ENCODE measurements at places on chromosomes 2 and 18.

DNA sequence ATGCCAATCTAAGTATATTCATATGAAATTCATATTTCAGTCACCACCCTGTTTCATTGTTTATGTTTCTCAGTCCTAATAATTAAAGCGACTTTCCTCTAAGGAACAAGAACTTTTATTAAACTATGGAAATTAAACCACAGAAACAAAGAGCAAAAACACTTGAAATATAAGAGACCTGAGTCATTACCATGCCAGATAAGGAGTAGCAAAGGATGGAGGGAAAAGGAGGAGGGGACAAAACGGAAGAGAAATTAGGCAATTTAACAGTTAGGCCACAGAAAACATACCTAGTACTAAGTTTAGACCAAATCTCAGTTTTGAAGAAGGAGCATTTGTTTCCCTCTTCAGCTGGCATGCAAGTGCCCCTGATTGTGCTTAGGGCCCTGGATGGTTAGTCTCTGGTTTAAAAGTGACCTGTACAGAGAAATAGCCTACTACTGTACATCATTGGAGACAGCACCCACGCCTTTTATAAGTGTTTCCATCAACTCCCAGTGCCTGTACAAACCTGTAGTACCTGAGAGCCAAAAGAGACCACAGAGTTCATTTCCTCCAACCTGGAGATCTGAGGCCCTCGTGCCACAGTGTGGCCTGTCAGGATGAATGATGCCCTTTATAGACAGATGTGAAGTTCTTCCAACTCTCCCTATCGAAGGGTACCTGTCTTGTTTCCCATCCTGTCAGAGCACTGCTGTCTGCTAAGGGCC lies 74.5 kb downstream of the SPATS2L start:
- DNase-seq, result no peak

- no peak for DNase-seq
Observed at GRCh38 chr2:102585847-102586404, 33.4 kb upstream of the SLC9A2 start.

- DNase-seq, result no peak
Observed at GRCh38 chr2:191846515-191847476, at the start of gene CAVIN2. Gene CAVIN2, minus strand, starts transcription at chr2:191847088. Its CDS starts 163 bp downstream, at chr2:191846925.

DNA sequence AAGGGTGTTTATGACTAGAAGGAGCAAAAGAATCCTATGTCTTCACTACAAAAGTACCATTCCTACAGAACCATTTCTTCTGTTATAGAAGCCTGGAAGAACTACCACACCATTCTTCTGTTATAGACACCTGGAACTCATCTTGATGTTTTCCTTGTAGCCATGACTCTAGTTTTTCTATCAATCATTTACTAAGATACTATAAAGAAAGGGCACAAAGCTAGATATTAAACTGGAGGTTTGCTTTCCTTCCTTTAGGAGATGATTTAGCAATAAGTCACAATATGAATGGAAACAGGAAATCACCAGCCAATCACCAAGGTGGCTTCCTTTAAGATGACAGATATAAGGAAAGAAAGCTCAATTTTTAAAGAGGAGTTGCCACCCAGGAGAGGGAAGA lies 100.3 kb upstream of the NEUROD1 start:
- no peak for DNase-seq

DNA sequence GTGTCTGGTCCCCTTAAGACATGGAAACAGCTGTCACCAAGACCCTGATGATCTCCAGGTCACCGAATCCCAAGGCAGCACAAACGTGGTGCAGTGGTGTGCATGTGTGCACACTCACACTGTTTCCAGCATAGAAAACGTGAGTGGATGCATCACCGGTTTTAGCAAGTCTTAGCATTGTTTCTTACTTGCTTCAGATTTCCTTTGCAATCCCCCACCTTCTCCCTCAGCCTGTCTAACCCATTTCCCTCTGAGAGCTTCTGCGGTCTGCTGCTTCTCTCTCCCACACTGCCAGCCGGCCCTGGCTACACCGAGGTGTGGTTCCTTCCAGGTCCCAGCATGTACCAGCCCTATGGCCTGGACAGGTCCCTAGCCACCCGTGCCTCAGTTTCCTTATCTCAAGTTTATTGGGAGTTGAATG lies 343.4 kb upstream of the HS6ST1 start:
- DNase-seq, result no peak

GRCh38 chr2:147657086-147658000 lies 187.5 kb upstream of the ACVR2A start:
- DNase-seq, result no peak

DNA sequence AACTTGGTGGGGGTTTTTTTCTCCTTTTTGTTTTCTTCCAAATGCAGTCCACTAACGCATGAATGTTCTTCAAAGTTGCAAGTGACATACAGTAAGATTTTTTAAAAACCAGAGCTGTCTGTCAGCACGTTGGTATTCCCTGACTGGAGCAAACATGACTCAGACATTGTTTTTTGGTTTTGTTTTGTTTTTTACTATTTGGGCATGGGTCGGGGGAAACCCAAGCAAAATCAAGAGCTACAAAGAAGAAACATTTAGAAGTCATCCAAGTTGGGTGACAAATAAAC lies 726 bp upstream of the CCDC88A start:
- DNase-seq, result no peak

GRCh38 chr2:100235581-100235980 lies 86.7 kb downstream of the LONRF2 start:
- no peak for DNase-seq

GRCh38 chr2:192072778-192073177 lies 122.0 kb downstream of the TMEFF2 start:
- no peak for DNase-seq

DNA sequence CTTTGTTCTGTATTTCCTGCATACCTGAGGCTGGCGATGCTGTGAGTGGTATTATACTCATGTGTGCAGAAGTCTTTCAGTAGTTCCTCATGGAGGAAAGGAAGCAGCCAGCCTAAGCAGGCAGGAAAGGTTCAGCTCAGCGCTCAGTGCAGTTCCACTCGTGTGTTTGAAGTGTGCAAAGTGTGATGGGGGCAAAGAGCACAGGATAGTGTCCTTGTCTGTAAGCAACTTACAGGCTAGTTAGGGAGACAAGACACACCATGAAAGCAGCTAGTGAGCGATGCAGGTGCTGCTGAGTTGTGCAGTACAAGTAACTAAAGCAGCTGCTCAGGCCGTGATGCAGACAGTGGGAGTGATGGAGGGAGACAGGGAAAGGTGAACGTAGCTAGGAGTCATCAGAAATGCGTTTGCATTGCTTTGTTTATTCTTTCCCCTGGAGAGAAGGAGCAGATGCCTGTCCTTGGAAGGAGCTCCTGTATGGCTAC lies 146.2 kb downstream of the LDLRAD4 start:
- no peak for DNase-seq

- DNase-seq, result no peak
Observed at GRCh38 chr2:26577442-26578112, 63.6 kb downstream of the CIB4 start.

GRCh38 chr2:19860022-19860421 lies 41.8 kb downstream of the TTC32 start:
- DNase-seq, result no peak

DNA sequence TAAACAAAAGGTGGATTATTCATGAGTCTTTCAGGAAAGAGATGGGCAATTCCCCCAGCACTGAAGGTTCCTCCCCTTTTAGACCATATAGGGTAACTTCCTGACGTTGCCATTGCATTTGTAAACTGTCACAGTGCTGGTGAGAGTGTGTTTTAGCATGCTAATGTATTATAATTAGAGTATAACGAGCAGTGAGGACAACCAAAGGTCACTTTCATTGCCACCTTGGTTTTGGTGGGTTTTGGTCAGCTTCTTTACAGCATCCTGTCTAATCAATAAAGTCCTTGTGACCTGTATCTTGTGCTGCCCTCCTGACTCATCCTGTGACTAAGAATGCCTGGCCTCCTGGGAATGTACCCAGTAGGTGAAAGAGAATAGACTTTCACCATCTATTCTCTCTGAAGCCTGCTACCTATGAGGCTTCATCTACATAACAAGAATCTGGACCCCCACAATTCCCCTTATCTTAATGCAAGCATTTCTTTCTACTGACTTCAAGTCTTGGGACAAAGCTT lies 148.7 kb downstream of the CABLES1 start:
- DNase-seq, result no peak

- no peak for DNase-seq
Observed at GRCh38 chr18:10454681-10455557, 484 bp downstream of the APCDD1 start.

GRCh38 chr2:9480157-9480556 lies 5.8 kb downstream of the IAH1 start:
- no peak for DNase-seq

- no peak for DNase-seq
Observed at GRCh38 chr2:37561615-37562569, 109.5 kb downstream of the CDC42EP3 start.

- DNase-seq, result no peak
Observed at GRCh38 chr18:31920277-31920676, 22.7 kb downstream of the TRAPPC8 start.

DNA sequence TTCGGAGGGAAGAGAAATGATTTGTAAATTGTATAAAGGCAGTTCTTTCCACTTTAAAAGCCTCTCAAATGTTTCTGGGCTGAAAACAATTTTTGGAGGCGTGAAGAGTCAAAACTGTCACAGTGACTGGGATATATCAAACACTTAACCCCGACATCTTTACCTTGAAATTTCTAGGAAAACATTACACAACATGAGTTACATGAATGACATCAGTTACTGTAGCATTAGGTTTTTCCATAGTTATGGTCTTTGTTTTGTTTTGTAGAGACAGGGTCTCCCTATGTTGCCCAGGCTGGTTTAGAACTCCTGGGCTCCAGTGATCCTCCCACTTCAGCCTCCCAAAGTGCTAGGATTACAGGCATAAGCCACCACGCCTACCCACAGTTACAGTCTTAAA lies 25.7 kb downstream of the MSH6 start:
- no peak for DNase-seq

DNA sequence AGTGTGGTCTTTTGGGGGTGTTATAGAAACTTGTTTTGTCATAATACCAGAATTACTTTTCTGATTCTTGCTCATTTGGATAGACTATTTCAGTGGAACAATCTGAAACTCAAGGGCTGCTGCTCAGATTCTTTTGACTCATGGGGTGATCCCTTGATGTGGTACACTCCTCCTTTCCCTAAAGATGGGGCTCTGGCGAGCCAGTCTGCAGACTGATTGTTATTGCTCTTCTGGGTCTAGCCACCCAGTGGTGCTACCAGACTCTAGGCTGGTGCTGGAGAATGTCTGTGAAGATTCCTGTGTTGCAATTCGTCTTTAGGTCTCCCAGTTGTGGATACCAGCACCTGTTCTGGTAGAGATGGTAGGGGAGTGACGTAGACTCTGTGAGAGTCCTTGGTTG lies 4.2 kb upstream of the MARS2 start:
- DNase-seq, result no peak

GRCh38 chr2:8288206-8288605 lies 393.6 kb upstream of the ID2 start:
- no peak for DNase-seq

Measured in right renal pelvis (tissue), 4 donors.